ENCODE measurements at places on chromosomes 5 and 9.

DNA sequence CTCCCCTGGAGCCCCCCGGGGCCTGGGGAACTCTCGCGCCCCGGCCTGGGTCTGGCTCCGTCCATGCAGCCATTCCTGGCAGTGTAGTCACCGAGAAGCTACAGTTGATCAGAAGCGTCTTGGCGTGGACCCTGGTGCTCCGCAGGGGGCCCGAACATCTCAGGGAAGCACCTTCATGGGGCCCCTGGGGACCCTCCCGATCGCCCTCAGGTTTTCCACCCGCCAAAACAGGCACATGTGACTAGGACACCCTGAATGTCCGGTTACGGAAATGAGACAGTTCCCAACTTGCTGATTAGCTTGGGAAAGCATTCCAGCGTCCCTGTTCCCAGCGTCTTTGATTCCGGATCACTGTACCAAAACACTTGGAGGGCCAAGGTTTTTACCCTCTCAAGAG, 472 bp downstream of the FBXO4 start:
- peak; percentile 30 for DNase-seq

- no peak for DNase-seq
Measured at GRCh38 chr9:110942522-110942921, 95.7 kb downstream of the LPAR1 start.

DNA sequence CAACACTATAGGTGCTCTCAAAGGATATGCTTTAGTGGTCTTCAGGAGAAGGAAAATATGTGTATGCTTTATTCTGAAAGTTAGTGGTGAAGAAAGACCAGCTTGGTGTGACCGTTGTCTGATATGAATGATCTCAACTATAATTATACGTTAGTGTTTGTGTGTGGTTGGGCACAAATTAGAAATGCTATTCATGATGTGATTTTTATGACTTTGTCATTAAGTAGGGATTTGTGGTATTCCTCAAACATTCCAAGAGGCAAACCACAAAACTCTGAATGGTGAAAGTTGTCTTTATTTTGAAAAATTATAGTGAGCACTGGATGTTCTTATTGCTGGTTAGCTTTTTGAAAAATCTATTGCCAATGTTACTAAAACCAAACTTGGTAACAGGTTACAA, 6.2 kb upstream of the F2R start:
- DNase-seq = no peak

- DNase-seq = no peak
Measured at GRCh38 chr9:76882686-76883085, 23.2 kb downstream of the PRUNE2 start.

DNA sequence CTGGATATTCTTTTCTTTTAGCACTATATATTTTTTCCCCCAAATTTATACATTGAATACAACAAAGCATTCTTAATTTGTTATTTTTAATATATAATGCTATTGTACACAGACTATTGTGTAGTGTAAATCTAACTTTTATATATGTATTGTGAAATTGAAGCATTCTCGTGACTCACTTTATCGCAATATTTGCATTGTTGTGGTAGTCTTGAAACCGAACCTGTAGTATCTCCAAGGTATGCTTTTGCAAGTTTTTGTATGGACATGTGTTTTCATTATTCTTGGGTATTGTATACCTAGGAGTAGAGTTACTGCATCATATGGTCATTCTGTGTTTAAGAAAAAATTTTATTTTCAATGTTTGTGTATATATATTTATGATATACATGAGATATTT, 49.6 kb downstream of the NSD1 start:
- no peak for DNase-seq

DNA sequence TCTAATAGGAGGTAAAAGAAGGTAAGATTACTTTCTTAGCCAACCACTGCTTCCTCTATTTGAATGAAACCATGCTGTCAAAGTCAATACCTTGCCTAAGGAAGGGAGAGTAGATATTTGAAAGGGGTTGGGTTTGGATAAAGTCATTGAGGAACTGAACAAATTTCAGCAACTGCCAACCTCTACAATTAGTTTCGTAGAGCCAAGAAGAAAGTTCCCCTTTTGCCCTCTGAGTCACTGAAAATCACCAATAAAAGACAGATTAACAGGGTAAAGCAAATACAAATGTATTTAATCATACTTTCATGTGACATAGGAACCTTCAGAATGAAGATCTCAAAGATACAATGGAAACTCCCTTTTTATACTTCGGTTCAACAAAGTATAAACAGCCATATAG, 615.7 kb downstream of the GABRG2 start:
- DNase-seq = no peak

GRCh38 chr5:116546033-116546742, 28.4 kb downstream of the SEMA6A start:
- no peak for DNase-seq

GRCh38 chr5:153467546-153467945, 22.9 kb upstream of the GRIA1 start:
- no peak for DNase-seq

DNA sequence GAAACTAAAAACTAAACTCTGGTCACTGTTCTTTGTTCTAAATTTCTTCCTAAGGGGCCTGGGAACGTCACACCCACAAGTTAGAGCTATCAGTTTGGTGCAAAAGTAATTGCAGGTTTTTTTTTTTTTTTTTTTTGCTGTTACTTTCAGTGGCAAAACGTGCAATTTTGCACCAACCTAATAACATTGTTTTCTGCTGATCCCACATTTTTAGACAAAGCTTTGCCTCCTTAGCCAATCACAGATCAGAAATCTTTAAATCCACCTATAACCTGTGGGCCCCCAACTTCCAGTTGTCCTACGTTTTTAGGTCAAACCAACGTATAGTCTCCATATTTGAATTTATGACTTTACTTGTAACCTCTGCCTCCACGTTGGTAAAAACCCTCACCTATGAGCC, 11.1 kb upstream of the MED10 start:
- no peak for DNase-seq

- DNase-seq = no peak
Measured at GRCh38 chr5:165351342-165351741, 1845.9 kb downstream of the MAT2B start.

DNA sequence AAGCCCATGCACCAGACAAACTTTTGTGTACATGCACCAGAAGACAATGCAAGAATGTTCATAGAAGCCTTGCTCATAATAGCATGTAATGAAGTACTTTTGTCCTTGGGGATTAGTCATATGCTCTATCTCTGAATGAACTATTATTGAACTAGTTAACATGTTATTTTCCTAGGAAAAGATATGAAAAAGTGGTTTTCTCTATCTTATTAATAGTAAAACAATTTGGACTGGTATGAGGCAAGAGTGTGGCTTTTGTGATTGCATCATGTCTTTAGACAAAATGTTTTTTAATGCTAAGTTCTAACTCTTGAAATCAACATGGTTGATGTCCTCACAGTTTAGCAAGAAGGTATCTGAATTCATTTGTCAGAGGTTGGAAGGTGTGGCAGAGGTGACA, 55.7 kb upstream of the SPDL1 start:
- DNase-seq = no peak

DNA sequence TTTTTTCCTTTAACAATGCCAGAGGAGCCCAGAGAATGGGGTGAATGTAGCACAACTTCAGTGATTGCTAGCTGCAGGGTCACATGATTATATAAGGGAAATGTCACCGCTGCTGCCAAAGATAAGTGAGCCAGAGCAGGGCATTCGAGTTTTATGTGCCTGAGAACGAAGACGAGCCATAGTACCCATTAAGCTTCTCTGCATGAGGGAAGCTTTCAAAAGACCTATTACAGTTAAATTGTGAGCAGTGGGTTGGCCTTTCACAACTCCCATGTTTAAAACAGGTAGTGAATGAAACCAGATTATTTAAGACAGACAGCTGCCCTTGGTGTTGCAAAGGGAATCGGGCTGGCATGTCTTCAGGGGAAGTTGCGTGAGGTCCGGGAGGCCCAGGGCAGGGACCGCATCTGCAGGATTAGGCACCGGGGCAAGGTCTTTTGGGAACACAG, 82.4 kb upstream of the TNFAIP8 start:
- peak; percentile 50 for DNase-seq

DNA sequence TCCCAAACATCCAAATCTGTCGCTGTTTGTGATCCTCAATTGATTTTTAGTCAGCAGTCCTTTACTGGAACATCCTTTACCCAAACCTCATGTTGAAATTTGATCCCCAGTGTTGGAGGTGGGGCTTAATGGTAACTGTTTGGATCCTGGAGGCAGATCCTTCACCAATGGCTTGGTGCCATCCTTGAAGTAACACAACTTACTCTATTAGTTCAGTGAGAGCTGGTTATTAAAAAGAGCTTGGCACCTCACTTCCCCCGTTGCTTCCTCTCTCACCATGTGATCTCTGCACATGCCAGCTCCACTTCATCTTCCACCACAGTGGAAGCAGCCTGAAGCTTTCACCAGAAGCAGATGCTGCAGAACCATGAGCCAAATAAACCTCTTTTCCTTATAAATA, 40.3 kb downstream of the DNAJB5 start:
- no peak for DNase-seq

DNA sequence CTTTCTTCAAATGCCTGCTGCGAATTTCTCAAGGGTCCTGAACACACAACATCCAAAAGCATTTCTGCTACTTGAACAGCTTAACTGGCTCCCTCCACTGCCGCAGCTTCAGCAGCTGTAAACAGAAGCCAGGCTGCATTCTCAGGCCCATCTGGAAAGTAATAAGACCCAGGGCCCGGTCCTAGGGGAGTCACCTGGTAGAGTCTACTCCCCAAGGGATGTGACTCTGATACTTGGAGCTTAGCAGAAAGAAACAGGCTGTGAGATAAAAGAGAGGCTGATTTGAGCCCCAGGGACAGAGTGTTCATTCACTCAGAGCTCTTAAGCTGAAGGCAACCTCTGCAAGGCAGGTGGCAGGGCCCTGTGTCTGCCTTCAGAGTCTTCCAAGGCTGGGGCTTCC, 356.8 kb downstream of the SPOCK1 start:
- DNase-seq = no peak

- no peak for DNase-seq
Measured at GRCh38 chr9:128731093-128731492, 7.2 kb upstream of the ZDHHC12 start.

DNA sequence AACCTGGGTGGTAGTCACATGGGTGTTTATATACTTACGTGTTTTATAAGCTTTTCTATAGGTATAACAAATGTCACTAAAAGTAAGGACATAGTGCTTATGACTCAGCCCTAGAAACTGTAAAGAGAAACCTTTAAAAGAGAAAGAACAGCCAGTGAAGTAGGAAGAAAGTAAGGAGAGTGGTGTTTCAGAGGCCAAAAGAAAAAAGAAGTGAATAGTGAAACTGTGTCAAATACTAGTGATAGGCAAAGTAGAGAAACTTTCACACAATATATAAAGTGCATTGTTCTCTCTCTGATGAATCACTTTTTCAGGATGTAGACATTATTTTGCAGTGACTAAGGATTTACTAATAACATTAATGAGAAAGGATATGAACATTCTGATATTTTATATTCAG, 74.2 kb upstream of the SUSD1 start:
- DNase-seq = no peak

- DNase-seq = no peak
Measured at GRCh38 chr5:163670036-163670435, 164.6 kb downstream of the MAT2B start.

DNA sequence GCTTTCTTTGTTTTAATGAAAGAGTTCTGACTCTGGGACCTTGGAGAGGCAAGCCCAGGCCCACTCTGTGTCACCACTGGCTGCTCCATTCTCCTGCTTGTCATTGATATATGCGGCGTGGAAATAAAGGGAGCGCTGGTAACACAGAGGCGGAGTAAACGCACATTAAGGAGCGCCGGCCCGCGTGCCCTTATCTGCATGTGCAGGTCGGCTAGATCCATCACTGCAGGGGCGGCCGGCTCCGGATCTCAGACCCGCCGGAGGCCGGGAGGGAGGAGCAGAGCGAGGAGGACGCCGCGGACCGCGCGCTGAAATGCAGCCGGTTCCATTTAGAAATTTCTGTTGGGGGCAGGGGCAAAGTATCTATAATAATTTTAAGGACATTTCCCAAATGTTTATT, 70.8 kb downstream of the MRPL36 start:
- no peak for DNase-seq

DNA sequence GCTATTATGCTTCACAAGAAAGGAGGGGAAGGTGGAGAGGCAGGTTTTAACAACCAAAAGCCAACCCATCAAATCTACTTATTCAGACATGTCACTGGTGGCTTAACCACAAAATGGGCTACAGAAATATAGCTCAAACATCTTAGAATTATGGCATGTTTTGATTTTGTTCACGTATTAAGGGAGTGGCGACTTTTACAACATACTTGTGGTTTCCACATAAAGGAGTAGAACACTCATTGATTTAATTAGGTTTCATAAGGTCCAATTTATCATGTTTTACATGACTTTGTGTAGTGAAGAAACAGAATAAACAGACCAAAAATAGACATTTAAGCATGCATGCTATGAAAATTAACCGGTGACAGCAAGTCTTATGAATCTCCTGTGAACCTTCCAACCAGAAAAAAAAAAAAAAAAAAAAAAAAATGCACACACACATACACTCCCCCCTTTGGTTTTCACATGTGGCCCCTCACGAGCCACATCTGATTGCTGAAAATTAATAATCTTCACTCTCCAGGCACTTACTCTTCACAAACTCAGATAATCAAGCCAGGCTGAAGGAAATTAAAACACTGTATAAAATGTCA, 5.4 kb downstream of the ZNF608 start:
- DNase-seq = no peak

GRCh38 chr5:73093943-73094342, 26.4 kb upstream of the TMEM171 start:
- DNase-seq = no peak

- no peak for DNase-seq
Measured at GRCh38 chr5:122478741-122479442, 166.9 kb downstream of the SNCAIP start.

DNA sequence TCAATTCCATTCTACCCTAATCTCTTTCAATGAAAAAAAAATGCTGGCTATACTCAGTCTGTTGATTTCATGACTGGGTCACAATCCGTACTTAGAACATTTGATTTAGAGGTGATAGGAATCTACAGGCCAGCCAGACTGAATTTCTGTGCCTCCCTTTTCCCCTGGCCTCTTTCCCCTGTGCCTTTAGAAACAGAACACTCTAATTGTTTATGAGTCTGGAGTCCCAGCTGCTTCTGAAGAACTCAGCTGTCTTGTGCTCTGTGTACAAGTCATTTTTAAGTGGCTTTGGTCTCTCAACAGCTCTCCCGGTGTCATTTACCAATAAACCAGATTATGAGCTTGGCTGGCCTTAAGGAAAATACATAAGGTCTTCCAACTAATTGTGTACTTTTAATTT, 94.1 kb upstream of the ITGA2 start:
- DNase-seq = no peak
